ENCODE measurements at places on chromosomes 13 and 19.

- peak; percentile 75 for DNase-seq
These were observed 176.2 kb downstream of the FOXO1 start for GRCh38 chr13:40490086-40490758.

DNA sequence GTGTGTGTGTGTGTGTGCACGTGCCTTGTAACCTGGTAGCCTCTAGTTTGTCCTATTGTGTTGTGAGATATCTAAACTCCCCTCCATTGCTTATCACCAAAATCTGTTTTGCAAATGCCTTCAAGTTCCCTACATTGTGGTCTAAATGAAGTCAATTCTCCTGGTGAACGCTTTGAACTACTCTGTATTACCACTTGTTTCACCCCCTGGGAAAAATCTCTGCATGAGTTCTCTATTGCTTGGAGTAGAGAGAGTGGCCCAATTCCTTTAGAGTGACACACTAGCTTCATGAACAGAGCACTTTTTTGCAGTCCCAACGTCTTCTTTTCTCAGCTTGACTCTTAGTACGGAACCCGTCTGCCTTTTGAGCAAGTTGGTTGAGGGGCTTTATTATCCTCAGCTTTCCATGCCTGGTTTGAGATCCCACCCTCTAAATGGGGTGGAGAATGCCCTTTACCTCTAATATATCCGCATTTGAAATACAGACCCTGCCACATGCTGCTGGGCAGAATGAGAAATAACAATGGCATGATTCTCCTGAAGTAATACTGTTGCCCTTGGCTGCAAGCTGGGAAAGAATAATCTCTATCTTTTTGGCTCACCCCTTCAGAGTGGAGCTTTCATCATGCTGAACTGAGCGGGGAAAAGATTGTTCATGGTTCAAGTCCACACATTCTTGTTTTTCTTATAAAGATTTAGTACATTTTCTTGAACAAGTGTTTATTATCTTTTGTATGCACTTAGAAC, 2545.3 kb downstream of the PCDH9 start:
- no peak for DNase-seq

DNA sequence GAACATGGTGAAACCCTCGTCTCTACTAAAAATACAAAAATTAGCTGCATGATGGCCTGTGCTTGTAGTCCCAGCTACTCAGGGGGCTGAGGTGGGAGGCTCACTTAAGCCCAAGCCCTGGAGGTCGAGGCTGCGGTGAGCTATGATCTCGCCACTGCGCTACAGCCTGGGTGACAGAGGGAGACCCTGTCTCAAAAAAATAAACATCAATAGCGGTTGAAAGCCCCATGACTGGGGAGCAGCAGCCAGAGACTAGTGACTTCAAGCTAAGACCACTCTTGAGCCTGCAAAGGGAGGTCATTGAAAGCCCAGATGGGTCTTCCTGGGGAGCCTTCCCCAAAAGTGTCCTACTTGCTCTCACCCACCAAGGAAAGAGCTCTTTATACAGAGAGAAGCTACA, 11.9 kb upstream of the ZNF709 start:
- DNase-seq: no peak

- no peak for DNase-seq
These were observed 44.5 kb upstream of the MIR17HG start for GRCh38 chr13:91303031-91303430.

- DNase-seq: peak; percentile 50
These were observed 35.9 kb upstream of the ZSCAN5A start for GRCh38 chr19:56350416-56351045.

- DNase-seq: no peak
These were observed at the start of gene SYT3 for GRCh38 chr19:50639121-50640112. Gene SYT3, minus strand, starts transcription at chr19:50639881. Its CDS starts 2,470 bp downstream, at chr19:50637411.

- DNase-seq: no peak
These were observed 275.1 kb downstream of the SHISA2 start for GRCh38 chr13:25776722-25777121.

DNA sequence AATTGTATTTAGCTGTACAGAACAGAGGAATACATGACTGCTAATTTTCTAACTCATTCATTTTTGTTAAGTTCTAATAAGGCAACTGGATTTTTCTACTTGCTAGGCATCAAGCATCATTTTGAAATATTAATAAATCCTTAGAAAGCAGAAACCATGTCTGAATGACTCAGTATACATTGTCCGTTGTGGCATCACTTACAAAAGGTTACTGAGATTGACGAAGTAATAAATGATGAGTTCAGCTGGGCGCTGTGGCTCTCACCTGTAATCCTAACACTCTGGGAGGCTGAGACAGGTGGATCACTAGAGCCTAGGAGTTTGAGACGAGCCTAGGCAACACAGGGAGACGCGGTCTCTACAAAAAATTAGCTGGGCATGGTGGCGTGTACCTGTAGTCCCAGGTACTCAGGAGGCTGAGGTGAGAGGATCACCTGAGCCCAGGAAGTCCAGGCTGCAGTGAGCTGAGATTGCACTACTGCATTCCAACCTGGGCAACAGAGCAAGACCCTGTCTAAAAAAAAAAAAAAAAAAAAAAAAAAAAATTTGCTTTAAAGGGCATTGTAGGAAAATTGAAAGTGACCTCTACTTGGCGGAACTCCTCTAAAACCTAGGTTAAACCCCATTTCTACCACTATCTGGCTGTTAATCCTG, 36.6 kb downstream of the LHFPL6 start:
- no peak for DNase-seq
